HT-29 (cell line): ENCODE measurements at places on chromosomes 7 and 10.

GRCh38 chr7:78080241-78080640 is 281.7 kb downstream of the PHTF2 start:
- DNase-seq, result no peak

GRCh38 chr10:63720072-63720537 is 198.9 kb downstream of the REEP3 start:
- DNase-seq, result peak; percentile 92

DNA sequence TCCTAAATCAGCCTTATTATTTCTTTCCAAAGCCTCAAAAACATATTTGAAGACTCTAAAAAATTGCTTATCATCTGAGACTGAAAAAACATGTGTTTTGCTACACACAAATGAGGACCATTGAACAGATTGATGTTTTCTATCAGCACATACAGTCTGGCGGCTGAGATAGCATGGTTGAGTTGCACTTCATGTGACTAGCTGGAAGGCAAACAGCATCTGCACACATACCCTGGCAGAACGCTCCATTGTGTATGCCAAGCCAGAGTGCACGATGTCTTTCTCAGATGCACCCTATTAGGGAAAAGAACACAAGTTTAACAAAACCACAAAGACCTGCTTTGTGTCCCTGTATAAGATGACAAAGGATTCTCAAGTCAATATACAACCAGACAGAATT is 33.0 kb downstream of the FAM25A start:
- no peak for DNase-seq

- peak; percentile 81 for DNase-seq
These were observed 118.3 kb downstream of the CCDC71L start for GRCh38 chr7:106542550-106543220.

- DNase-seq, result no peak
These were observed 95.5 kb upstream of the AGK start for GRCh38 chr7:141455723-141456122.

GRCh38 chr10:71694567-71694968 is 25.0 kb downstream of the C10orf105 start:
- DNase-seq, result no peak

- DNase-seq, result no peak
These were observed 1160.9 kb upstream of the LRRN3 start for GRCh38 chr7:109930049-109930448.

DNA sequence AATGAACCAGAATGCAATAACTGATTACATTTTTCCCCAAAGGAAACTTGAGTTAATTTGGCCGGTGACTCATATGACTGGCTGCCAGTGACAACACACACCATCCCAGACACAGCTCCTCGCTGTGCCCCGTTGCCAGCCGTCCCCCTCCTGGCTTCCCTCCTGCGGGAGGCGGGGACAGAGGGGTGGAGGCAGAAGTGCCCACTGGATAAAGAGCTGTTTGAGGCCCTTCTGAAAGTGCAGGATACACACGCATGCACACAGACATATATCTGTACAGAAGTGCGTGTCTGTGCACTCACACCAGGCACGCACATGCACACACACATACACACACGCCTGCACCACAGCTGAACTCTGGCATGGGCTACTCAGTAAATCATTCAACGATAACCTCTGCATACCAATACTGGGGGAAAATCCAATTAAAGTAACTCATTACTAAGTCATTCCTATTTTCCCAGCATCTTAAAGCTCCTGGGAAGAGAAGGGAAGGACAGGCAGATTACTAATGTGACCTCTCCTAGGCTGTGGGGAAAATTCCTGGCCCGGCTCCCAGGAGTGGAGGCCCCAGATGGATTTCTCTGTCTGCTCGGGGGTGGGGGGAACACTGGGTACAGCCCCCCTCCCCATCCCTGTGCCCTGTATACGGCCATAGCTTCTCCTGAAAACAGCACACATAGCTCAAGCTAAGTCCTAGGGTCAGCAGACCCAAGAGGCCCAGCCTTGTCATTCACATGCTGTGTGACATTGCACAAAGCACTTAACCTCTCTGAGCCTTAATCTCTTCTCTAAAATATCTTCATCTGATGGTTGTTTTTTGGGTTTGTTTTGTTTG is 52.3 kb upstream of the MYL10 start:
- DNase-seq, result peak; percentile 30

DNA sequence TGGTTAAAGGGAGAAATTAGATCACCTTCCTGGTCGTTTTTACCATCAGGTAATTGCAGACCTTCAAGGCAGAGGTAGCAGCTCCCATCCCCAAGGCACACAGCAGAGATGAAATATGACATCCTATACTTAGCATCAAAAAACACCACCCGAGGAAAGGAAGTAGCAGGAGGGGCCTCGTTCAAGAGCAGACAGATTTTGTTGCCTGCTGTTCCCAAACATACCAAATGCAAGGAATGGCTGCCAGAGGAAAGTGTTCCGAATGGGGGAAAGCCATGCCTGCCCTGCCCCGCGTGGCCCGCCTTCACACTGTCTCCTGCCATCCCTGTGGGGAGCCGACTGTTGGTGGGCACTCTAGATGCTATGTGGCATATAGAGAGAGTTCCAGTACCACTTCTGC is 18.0 kb downstream of the FKBP6 start:
- no peak for DNase-seq

GRCh38 chr10:67077376-67077775 is 151.5 kb downstream of the LRRTM3 start:
- no peak for DNase-seq

- peak; percentile 77 for DNase-seq
These were observed 38.3 kb downstream of the LRRC72 start for GRCh38 chr7:16564909-16565426.

- DNase-seq, result peak; percentile 96
These were observed 31.1 kb downstream of the ADAP1 start for GRCh38 chr7:923108-924041.

GRCh38 chr7:68288144-68288593 is 1291.5 kb downstream of the TYW1 start:
- no peak for DNase-seq

DNA sequence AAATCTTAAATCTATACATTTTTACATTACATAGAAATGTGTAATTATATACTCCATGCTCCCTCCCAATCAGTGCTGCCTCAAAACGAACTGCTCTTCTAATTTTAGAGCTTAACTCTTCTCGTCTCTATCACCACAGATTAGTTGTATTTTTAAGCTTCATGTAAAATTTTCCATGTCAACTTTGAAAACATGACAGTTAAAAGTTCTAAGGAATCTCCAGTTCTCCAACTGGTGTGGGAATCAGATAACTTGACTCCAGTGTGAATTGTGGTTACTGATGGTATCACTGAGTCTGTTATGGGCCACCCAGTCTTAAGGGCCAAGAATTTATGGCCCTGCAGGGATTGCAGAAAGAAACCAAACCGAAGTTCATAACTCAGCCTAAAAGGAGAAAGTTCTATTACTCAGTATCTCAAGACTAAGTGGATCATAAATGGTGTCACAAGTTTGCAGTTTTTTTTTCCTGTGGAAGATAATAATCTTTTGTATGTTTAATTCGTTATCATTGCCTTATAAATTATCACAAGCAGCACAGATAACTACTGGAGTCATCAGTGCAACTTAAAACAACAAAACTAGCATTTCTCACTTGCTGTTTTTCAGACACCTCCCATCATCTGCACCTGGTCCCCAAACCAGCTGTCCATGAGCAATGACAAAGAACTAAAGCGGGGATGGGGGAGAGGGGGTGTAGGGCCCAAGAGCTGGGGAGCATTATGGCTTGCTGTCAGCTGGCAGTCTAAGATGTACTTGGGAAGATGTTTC is 31.5 kb upstream of the KMT2E start:
- peak; percentile 47 for DNase-seq

GRCh38 chr7:116271161-116271913 is 61.0 kb downstream of the TES start:
- DNase-seq, result no peak

GRCh38 chr10:66837990-66838389 is 87.8 kb upstream of the LRRTM3 start:
- no peak for DNase-seq

GRCh38 chr10:129396021-129396722 is 70.9 kb upstream of the MGMT start:
- no peak for DNase-seq

- no peak for DNase-seq
These were observed 666 bp downstream of the NRG3 start for GRCh38 chr10:81875467-81876252.
